Activated T-helper 9 cell treated with anti-CD3 and anti-CD28 coated beads, Interleukin-2, amount 50 U/mL, for 16 hours (primary cell): ENCODE measurements at places on chromosomes 7 and 10.

DNA sequence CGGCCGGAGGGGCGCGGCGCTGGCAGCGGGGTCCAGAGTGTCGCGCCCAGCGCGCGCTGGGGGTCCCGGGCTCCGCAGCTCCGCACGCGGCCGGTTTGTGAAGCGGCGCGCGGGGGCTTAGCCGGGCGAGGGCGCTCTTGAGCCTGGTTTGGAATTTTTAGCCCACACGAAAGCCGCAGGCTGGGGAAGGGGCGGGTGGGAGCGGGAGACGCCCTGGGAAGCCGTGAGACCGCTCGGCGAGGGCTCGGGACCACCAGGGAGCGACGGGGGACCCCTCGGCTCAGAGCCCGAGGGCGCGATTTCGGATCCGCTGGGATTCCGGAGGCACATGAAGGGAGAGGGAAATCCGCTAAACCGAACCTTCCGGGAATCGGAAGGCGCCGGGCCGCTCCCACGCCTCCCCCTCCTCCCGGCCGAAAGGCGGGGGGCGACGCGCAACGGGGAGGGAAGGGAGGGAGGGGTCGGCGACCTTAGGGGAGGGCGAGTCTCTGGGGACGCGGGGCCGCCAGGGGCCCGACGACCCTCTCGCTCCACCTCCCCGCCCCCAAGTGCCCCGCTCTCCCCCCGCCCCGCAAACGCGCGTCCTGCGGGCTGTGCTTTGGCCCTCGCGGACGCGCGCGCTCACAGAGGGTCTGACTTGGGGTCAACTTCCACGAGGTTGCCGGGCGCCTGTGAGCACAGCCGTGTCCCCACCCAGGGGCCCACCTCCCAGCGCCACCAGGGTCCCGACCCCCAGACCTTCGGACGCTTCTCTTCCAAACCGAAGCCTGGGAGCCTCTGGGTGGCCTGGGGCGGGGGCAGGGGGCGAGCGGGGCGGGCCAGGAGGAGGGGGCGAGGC is 5.1 kb upstream of the ELFN1 start:
- DNase-seq: peak; percentile 21

GRCh38 chr7:69534461-69535041 is 63.7 kb upstream of the AUTS2 start:
- DNase-seq: no peak

DNA sequence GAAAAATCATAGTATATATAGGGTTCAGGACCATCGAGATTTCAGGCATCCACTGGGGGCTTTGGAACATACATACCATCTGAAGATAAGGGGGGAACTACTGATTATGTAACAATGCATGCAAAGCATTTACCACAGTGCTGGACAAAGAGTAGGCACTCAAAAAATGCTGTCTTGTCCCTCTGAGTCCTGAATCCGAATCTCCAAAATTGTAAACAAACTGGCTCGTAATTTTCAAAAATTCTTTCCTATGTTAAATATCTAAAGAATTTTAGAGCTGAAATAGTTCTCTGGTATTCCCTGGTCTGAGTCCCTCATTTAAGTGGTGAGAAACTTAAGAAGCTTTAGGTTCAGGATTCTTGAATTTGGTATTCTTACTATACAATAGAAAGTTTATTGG is 167.8 kb upstream of the ASAH2 start:
- DNase-seq: no peak

DNA sequence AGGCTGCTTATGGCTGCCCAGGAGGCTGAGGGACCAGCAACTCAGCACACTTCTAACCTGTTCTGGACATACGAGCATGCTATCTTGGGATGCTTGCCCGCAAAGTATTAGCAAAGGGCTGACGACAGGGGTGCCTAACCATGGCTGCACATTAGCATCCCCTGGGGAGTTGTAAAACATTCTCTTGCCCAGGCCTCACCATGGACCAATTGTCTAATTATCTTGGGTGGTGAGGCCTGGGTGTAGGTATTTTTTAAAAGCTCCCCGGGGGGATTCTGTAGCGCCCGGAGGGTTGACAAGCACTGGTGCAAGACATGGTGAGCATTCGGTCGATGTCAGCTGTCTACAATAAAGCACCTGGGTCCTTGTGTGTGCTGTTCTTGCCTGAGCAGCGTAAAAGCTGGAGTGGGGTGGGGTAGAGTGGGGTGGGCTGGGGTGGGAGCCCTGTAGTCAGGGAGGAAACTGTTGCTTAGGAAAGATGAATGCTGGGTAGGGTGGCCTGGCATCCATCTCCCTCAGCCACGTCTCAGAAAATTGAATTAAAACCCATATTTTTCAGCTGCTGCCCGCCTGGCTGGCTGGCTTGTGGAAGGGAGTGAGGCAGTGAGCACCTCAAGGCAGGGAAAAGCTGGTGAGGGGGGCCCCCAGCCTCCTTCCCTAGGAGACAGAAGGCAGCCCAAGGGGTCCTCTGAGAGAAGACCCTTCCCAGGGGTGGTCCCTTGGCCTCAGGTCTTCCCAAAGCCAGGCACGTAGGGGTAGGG is 2.9 kb upstream of the ADCYAP1R1 start:
- no peak for DNase-seq

DNA sequence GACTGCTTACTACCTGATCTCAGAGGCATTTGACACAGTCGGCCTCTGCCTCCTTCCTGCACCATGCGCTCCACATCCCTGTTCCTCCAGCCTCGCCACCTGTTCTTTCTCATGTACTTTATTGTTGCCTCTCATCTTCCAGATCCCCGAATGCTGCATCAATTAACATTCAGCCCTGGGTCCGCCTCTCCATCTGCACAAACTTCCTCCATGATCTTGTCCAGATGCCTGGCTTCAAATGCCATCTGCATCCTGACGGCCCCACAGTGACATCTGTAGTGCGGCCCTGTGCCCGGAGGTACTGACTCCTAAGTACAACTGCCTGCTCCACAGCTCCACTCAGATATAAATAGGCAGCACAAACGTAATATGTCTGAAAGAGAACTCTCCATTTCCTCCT is 51.2 kb upstream of the STK17A start:
- no peak for DNase-seq

DNA sequence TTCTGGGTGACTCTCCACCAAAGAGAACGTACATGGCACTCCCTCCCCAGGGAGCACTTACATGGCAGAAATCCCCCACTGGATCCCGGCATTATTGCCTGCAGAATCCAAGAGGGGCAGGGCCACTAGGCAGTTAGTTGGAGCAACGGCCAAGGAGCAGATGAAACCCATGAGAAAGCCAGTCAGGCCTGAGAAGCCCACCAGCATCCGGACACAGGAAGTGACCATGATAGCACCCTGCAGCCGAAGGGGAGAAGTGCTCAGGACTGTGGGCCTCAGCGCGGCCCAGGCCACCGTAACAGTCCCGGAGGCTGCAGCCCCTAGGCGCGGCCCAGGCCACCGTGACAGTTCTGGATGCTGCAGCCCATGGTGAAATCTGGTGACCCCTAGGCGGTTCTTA is 43.5 kb downstream of the STRA8 start:
- DNase-seq: no peak

DNA sequence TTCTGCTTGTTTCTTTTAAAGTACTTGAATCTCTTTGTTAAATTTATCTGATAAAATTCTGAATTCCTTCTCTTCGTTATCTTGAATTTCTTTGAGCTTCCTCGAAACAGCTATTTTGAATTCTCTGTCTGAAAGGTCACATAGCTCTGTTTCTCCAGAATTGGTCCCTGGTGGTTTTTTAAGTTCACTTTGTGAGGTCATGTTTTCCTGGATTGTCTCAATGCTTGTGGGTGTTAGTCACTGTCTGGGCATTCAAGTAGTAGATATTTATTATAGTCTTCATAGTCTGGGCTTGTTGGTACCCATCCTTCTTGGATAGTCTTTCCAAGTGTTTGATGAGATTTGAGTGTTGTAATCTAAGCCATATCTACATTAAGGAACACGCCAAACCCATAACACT is 1060.6 kb downstream of the LRMDA start:
- DNase-seq: no peak

DNA sequence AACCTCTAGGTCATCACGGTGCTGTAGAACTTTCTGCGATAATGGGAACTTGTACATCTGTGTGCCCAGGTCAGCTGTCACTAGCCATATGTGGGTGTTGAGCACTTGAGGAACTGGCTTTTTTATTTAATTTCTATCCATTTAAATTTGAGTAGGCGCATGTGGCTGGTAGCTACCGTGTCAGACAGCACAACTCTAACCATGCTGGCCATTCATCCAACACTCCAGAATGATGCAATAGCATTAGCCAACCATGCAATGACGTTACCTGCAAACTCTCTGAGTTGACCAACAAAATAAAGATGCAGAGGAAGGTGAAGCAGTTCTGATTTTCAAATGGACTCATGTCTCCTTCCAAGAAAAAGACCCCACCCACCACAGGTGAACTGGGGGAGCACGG is 24.4 kb upstream of the CHST15 start:
- DNase-seq: no peak

DNA sequence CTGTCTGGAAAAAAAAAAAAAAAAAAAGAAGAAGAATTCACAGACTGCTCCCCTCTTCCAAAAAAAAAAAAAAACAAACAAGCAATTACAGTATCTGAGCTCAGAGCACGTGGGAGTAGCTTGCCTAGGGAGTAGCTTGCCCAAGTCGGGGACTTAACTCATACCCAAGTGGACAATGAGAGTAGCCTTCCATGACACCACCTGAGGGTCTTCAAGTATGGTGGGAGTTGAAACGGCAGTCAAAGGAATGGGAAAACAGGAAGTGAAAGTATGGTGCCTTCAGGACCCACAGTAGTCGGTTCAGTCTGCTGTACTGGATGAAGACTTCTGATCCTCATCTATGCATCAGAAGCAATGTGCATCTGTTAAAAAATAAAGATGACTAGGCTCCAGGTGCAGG is 10.6 kb downstream of the VOPP1 start:
- DNase-seq: no peak

DNA sequence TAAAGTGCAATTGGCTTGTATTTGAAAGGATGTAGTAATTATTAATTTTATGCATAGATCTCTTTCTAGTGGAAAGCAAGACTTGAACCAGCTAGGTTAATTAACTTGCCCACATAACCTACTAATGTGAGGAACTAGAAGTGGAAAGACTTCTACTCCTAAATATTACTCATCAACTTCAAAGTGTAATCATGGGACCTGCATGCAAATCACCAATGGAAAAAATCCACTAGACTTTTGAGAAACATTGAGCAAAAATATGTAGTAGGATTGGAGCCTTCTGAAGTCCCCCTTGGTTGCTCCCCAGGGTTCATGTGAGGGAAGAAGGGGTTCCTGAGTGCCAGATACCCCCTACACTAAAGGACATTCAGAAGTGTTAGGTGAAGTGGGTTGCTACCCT is 240.2 kb downstream of the PTEN start:
- DNase-seq: no peak

GRCh38 chr10:51035344-51035743 is 38.9 kb upstream of the PRKG1 start:
- no peak for DNase-seq

- DNase-seq: peak; percentile 8
Observed at GRCh38 chr7:75639071-75639885, 99.5 kb downstream of the HIP1 start.

DNA sequence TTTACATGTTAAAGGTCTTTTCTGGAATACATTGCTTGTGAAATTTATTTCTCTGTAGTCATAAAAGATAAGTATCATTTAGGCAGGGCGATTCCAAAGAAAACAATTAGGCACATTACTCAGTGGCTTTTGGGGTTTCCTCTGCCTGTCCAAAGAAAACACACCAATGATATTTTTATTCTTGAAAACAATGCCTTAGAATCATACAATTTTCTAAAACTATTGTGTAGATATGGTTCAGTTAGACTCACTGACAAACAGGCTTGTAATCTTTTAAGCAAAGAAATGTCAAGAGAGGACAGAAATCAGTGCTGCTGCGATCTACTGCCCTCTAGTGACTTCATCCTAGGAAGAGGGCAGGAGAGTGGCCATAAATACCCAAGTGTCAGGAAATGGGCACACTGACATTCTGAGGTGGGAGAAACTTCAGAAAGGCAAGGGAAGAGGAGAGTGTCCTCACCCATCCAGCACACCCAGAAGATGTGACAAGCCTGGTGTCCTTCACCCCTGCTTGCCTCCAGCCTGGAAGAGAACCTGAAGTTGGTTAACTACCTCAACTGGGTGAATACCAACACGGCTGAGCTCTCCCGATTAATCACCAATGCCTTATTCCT is 120.5 kb downstream of the GALNT11 start:
- DNase-seq: no peak

DNA sequence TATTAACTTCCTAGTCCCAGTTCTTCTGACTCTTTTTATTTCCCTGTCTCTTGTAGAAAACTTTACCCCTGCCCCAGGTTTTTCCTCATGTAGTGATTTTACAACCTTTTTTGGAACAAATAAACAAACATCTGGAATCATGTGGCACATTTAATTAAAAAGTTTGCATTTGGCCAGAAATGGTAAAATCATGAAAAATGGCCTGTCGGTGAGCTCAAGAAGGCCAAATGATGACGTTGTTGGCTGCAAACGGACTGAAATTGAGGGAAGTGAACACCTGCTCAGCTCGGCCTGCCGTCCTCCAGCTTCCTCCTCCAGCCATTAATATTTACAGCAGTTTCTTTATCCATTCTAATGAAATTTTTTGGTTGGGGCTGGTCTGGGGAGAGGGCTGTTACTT is 902.8 kb downstream of the LRMDA start:
- DNase-seq: no peak

- no peak for DNase-seq
Observed at GRCh38 chr7:110400411-110400810, 690.5 kb upstream of the LRRN3 start.

DNA sequence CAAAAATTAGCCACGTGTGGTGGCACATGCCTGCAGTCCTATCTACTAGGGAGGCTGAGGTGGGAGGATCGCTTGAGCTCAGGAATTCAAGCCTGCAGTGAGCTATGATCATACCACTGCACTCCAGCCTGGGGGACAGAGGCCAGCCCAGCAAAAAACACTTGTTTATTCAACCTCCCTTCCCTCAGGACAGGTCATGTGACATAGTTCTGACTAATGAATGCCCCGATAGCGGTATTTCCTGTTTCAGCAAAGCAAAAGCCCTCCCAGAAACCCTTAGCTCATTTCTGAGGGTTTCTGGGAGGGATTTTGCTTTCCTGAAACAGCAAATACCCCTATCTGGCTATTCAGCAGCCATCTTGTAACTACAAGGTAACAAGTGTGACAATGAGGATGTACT is 157.1 kb downstream of the GATA3 start:
- no peak for DNase-seq

GRCh38 chr10:68163735-68164134 is 54.4 kb downstream of the MYPN start:
- no peak for DNase-seq

DNA sequence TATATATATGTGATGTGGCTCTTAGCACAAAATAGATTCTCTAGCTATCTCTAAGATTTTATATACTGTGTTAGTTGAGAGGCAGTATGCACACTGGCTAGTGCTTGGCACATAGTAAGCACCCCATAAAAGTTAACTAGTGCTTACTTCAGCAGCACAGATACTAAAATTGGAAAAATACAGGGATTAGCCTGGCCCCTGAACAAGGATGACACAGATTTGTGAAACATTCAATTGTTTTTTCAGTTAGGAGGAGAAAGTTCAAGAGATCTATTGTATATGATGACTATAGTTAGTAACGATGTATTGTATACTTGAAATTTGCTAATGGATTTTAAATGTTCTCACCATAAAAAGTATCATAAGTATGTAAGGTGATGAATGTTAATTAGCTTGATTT is 78.3 kb upstream of the LRRC17 start:
- no peak for DNase-seq
